ENCODE measurements at places on chromosomes 4 and X.

- no peak for DNase-seq
Observed at GRCh38 chr4:27861381-27861787, 1000.7 kb downstream of the STIM2 start.

- no peak for DNase-seq
Observed at GRCh38 chr4:183229397-183229796, 90.7 kb downstream of the CLDN22 start.

DNA sequence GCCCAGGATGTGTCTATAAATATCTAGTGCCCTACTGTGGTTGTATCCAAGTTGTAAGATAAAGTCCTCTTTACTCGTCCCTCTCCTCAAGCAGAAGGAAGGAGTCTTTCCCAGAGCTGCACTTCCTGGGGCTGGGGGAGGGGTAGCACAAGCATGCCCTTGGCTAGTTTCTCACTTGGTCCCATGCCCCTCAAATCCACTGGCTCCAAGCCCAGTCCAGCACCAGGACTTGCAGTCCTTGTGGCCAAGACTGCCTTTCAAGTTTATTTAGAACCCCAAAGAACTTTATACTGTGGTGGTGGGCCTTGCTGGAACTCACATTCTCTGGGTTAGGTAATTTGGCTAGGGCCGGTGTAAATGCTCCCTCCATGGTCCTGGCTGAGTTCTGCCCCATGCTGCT lies 43.2 kb upstream of the SLC10A4 start:
- no peak for DNase-seq

GRCh38 chrX:46341767-46342322 lies 203.4 kb downstream of the ZNF674 start:
- no peak for DNase-seq

- DNase-seq: peak; percentile 4
Observed at GRCh38 chr4:182969651-182970279, 52.6 kb upstream of the DCTD start.

GRCh38 chr4:130675266-130675665 lies 1579.3 kb downstream of the C4orf33 start:
- no peak for DNase-seq

DNA sequence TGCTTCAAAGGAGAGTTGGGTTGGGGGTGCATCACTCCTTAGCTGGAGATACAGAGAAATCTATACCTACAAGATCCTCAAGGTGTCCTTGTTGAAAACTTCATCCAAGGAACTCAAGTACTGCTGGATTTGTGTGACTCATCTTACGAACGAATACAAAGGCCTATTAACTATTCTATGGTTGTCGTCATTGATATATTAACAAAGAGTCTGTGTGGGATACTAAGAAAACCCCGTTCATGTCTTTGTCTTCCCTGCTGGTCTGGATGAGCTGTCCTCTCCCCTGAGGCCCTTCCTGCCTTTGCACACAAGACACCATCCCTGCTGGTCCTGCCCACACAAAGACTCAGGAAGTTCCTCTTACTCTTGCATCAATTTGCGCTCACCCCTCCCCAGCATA lies 54.9 kb upstream of the IRF2 start:
- DNase-seq: peak; percentile 40

DNA sequence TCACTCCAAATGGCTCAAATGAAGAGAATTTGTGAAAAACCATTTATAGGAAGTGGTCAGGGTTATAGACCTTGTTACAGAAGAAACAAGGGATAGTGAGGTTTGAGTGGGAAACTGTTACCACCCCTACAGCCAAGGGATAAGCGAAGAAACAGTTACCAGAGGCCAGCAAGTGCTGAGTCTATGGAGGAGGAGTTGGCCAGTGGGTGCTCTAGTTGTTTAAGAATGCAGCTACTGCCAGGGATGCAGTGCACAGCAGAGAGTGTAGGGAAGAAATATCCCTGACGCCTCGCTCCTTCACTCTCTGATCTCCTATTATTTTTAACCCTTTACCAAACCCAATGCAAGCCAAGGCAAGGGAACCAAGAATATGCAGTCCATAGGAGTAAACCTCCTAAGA lies 15.2 kb upstream of the SYTL4 start:
- no peak for DNase-seq

DNA sequence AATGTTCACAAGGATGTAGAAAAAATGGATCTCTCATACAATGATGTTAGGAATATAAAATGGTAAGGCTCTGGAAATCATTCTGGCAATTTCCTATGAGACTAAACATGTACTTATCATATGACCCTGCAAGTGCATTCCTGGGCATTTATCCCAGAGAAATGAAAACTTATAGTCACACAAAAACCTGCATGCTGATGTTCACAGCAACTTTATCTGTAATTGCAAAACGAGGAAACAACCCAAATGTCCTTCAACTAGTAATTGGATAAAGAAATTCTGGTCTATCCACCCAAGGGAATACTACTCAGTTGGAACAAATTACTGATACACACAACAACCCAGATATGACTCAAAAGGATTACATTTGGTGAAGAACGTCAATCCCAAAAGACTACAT lies 14.5 kb downstream of the ZCCHC18 start:
- no peak for DNase-seq

DNA sequence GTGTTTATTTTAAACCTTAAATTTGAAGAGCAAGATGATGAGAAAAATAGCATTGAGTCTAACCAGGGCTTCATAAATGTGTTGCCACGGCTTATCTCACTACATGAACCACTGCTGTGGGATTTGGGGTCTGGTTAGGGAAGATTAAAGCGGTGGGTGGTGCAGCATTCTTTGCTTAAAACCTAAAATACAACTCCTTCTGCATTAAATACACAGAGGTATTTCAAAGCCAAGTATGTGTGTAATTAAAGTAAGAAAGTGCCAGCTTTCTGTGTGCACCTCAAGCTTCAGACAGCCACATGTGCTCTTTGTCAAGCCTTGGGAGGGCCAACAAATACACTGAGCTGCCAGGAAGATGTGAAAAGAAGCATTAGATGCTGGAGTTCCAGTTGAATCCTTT lies 128.0 kb downstream of the CPE start:
- DNase-seq: no peak

DNA sequence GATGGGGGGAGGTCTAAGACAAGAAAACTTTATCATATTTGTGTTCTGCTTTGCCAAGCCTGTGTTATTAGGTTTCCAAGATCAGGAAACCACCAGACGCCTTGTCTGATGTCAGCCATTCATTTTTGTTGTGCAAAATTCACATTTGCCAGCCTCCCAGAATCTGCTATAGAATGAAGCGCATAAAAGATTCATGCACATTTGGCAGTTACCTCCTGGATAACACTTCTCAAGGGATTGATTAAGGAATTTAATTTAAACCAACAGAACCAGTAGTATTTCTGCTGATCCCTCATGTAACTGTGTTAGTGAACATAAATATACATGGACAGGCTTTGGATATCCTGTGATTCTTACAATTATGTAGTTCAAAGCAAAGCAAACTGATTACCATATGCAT lies 187.9 kb downstream of the COMMD8 start:
- no peak for DNase-seq

- DNase-seq: no peak
Observed at GRCh38 chrX:111444881-111445280, 32.9 kb upstream of the DCX start.

GRCh38 chr4:77437079-77437478 lies 168.5 kb upstream of the CXCL13 start:
- DNase-seq: no peak

GRCh38 chr4:48197643-48198237 lies 63.7 kb upstream of the TXK start:
- no peak for DNase-seq

DNA sequence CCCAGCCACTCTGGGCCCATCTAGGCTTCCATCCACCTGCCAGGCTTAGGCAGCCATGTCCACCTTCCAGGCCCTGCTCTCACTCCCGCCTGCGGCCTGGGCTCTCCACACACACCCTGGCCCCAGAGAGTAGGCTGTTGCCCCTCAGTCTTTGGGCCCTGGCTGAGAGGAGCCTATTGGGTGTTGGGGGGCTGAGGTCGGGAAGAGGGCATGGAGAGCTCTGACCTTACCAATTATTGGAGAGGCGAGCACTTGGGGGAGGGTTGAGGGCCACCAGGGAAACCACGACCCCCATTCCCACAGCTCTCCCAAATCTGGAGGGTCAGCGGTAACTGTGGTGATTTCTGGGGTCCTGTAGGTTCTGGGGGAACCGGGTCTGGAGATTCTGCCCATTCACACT lies 38.2 kb downstream of the HTRA3 start:
- no peak for DNase-seq

DNA sequence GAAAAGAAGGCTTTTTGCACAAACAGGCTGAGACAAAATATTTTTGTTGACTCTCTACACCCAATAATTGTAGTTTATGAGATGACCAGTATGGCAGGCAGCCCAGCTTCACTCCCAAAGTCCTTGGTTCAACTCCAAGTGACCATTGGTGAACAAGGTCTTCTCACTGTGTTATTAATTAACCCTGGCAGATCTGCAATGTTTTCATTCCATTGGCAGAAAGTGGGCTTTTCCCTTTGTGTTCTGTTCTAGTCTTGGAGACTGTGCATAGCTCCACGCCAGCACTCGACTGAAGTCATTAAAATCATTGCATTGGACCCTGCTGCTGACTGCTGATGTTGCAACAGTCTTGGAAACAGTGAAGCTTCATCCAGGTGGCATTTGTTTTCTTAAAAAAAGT lies 277.3 kb upstream of the HAND2 start:
- DNase-seq: no peak

DNA sequence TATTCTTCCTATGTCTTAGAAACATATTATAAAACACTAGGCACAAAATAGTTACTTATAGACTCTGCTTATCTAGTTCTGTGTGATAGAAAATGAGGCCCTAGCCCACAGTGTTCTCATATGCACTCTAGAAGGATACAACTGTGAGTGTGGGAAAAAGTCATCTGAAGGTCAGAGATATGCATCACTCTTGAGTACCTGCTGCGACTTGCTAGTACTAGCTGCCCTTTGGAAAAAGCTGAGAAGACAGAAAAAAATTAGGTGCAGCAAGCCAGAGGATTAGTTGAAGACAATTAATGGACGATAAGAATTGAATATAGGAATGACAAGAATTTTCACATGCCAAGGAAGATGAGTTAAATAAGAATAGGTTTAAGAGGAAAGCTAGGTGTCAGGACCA lies 61.3 kb downstream of the MTHFD2L start:
- DNase-seq: no peak

DNA sequence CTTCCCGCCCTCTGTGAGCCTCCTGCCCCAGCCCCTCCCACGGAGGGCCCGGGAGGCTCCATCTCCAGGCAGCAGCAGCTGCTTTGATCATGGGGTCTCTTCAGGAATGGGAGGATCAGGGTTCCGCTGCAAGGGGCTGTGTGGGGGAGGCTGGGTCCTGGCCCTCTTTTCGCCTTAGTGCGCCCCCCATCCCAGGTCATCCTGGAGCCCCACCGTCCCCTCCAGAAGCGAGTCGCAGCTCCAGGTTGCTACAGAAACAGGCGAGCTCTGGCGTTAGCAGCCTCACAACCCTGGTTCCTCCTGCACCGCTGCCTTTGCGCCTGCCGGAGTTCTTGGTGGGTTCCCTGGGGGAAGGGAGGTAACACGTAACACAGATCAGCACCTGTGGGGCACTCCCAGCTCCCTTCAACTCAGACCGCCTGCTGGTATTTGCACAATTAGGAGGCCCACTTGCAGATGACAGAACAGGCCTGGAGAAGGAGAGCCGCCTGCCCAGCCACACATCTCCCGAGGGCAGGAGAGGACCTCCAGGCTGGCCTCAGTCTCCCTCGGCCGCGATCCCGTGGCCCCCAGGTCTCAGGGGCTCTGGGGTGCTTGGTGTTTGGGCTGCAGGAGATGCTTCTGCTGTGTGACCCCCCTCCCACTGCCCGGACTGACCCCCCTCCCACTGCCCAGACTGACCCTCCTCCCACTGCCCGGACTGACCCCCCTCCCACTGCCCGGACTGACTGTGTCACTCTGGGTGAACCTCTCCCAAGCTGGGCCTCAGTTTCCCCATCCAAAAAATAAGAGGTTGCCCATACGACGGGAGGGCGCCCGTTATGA lies 64.2 kb upstream of the ADRA2C start:
- DNase-seq: no peak

DNA sequence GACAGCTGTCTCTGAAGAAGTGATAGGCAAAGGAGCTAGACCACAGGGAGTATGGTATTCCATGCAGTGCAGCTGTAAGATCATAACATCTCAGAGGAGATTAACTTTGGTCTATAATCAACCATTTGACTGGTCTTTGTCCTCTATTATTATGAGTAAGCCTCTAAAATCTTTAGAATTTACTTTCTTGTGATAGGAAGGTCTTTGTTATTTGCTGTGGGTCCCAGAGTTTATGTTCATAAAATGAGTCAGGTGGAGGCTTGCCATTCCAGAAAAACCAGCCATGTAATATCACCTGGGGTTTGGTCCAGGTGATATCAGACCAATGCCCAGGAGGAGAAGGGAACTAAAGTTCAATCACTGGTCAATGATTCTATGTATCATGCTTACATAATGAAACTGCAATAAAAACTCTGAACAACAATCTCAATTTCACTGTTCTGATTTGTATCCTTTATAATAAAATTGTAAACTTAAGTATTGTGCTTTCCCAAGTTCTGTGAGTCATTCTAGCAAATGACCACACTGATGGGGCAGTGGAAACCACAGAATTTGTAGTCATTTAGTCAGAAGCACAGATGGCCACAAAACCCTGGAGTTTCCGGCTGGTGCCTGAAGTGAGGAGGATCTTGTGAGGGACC lies 239.6 kb upstream of the TRAM1L1 start:
- no peak for DNase-seq

GRCh38 chr4:7906171-7906701 lies 33.4 kb downstream of the AFAP1 start:
- DNase-seq: no peak

- no peak for DNase-seq
Observed at GRCh38 chr4:149973181-149973580, 105.1 kb upstream of the DCLK2 start.

GRCh38 chr4:4794421-4794820 lies 65.0 kb upstream of the MSX1 start:
- no peak for DNase-seq

GRCh38 chr4:177718514-177718913 lies 276.3 kb upstream of the AGA start:
- DNase-seq: no peak

GRCh38 chr4:7103607-7104365 lies 35.9 kb upstream of the GRPEL1 start:
- no peak for DNase-seq

- no peak for DNase-seq
Observed at GRCh38 chr4:10113362-10114047, 3.1 kb downstream of the WDR1 start.

DNA sequence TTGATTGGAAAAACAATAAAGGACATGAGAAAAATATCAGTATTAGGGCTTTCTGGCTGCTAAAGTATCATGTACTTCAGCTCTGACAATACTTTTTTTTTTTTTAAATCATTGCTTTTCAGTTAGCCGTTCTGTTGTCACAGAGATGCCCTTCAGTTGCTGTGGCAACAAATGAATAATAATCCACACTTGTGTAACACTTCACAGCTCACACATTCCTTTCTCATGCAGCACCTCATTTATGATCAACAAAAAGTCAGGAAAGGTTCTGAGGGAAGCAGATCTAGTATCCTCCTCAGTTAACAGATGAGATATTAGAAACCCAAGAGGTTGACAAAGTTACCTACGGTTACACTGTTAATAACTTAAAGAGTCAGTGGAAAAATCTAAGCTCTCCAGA lies 444.2 kb upstream of the SLIT2 start:
- DNase-seq: no peak

- no peak for DNase-seq
Observed at GRCh38 chr4:184755278-184755677, 21.4 kb upstream of the CENPU start.

GRCh38 chr4:89878611-89879010 lies 16.0 kb upstream of the MMRN1 start:
- DNase-seq: peak; percentile 59

Measured in AML-193 (cell line).